ENCODE measurements at places on chromosomes 11 and 22.
A peak's percentile ranks its signal among the peaks of the same experiment; 100 is the strongest.

DNA sequence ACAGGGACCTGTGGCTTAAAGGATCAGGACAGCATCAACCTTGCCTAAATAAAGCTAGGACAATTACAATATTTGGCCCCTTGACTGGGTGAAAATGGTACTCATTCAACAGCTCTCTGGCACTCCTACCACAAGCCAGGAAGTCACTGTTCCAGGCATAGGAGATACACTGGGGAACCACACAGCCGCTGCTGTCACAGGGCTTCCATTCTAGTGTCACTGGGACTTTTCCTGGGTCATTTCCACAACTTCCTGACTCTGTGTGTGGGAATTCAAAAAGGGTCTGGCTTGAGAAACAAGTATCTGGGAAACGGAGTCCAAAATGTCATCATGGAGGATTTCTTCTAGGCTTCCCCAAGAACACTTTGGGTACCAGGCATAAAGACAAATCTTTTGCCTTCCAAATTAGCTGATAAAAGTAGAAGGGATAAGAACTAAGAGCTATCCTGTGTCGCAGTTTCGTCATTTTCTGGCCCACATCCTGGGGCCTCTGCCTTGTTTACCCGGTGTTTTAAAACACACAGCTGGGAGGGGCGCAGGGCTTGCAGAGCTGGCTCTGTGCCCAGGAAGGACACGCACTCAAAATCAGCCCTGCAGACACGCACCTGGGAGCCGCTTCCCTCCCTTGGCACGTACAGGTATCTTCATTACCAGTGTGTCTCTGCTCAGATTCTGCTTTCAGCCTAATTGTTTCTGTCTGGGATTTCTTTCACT is 38.0 kb downstream of the TMEM45B start:
- no peak for DNase-seq

- DNase-seq, result no peak
Observed at GRCh38 chr11:9247863-9248262, 17.3 kb downstream of the DENND5A start.

GRCh38 chr11:62889484-62890437 is 9.1 kb downstream of the SLC3A2 start:
- no peak for DNase-seq

- DNase-seq, result no peak
Observed at GRCh38 chr11:119739975-119740374, 11.0 kb upstream of the NECTIN1 start.

GRCh38 chr11:68946416-68947090 is 34.2 kb downstream of the MRGPRD start:
- DNase-seq, result no peak

DNA sequence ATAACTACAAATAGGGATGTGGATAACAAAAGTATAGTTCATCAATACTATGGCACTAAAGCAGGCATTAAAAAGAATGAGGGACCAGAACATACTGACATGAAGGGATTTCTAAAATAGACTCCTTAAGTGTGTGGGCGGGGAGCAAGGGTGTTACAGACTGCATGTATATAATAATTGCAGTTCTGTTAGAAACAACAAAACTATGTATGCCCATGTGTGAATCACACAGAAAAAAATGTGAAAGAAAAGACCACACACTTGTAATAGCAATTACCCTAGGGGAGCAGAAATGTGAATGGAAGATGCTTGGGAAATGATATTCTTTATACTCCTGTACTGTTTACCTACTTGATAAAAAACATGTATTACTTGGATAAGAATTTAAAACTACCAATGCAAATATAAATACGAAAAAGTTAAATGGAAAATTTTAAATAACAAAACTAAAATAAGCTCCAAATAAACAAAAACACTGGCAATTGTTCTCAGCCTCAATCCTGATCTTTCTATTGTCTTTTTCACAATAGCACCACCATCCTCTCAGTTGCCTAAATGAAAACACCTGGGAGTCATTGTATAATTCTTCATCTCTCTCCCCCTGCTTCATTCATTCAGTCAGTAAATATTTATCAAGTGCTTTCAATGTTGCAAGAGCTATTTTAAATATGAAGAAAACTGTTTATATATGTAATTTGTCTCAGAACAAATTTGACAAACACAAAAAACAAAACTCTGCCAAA is 129.8 kb downstream of the FCHSD2 start:
- no peak for DNase-seq

DNA sequence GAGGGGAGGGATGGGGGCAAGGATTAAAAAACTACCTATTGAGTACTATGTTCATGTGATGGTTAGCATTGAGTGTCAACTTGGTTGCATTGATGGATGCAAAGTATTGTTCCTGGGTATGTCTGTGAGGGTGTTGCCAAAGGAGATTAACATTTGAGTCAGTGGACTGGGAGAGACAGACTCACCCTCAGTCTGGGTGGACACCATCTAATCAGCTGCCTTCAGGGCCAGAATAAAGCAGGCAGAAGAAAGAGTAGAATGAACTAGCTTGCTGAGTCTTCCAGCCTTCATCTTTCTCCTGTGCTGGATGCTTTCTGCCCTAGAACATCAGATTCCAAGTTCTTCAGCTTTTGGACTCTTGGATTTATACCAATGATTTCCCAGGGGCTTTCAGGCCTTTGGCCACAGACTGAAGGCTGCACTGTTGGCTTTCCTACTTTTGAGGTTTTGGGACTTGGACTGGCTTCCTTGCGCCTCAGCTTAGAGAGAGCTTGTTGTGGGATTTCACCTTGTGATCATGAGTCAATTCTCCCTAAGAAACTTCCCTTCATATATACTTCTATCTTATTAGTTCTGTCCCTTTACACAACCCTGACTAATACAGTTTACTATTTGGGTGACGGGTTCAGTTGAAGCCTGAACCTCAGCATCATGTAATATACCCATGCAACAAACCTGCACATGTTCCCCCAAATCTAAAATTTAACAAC is 70.2 kb downstream of the MTNR1B start:
- DNase-seq, result no peak

- DNase-seq, result no peak
Observed at GRCh38 chr11:130916910-130917309, 631 bp upstream of the SNX19 start.

DNA sequence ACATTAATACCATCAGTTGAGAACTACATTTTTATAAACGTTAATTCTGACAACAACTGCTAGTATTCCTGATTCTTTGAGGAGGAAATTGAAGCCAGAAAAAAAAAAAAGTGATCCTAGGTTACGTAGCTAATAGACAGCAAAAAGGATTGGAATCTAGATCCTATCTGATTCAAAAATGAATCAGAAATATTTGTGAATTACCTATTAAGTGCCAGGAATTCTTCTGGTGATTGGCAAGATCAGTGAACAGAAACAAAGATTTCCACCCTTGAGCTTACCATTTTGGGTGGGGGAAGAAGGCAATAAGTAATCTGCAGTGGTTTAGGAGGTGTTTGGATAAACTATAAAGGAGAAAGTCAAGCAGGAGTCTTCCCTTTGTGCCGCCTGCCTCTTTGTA is 63.9 kb upstream of the LARGE1 start:
- DNase-seq, result no peak

GRCh38 chr22:18968011-18968749 is 32.1 kb upstream of the PRODH start:
- DNase-seq, result no peak

GRCh38 chr11:8531312-8531711 is 62.7 kb downstream of the STK33 start:
- no peak for DNase-seq

GRCh38 chr11:12483604-12484003 is 106.2 kb downstream of the PARVA start:
- DNase-seq, result no peak

DNA sequence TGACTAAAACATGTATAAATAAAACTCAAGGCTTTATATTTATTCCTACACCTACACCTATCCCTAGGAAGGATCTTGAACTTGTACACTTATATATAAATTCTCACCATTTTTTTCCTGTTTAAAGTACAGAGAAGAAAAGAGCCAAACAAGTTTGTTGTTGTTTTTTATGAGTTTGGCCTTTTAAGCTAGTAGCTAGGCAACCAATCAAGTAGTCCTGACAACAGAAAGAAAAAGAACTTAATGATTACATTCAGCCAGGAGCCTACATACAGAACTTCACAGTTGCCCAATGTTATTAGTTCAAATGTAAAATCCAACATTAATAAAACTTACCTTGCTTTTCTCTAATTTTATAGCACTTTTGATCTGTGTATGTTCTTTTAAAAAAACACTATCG is 316.2 kb downstream of the SOX6 start:
- DNase-seq, result no peak

DNA sequence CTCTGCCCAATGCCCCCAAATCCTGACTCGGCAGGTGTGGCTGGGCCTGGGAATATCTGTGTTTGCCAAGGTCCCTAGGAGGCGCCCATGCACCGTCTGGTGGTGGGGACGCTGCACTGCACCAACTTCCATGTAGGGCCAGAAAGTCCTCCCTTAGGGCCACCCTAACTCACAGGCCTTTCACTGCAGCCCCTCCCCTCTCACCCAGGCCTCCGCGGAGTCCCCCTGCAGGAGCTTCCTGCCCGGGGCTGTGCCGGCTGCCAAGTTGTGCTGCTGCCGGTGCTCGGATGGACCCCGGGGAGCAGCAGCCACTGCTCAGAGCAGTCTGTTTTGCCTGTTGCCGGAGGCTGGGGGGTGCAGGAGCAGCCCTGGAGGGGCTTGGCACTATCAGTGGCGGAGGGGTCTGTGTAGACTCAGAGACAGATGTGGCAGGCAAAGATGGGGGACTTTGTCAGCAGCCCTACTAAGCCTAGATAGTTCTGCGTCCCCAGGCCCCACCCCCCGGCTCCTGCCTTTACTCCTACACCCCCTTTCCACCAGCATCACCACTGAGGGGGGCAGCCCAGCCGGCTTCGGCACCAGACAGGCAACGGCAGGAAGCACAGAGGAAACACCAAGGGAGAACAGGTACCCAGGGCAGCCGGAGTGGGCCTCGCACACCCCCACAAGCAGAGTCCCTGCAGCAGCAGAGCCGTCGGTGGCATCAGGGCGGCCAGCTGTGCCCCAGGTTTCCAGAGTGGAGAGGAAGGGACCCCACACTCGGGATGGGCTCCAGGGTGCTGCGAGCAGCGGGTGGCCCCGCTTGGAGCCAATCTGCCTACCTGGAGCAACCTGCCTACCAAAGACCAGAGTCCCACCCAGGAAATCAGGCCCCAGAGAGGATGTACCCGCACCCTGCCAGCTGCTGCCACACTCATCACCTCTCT is 124.3 kb downstream of the TRIM29 start:
- DNase-seq, result no peak

GRCh38 chr11:28110108-28110820 is 2.1 kb downstream of the METTL15 start:
- peak; percentile 53 for DNase-seq

DNA sequence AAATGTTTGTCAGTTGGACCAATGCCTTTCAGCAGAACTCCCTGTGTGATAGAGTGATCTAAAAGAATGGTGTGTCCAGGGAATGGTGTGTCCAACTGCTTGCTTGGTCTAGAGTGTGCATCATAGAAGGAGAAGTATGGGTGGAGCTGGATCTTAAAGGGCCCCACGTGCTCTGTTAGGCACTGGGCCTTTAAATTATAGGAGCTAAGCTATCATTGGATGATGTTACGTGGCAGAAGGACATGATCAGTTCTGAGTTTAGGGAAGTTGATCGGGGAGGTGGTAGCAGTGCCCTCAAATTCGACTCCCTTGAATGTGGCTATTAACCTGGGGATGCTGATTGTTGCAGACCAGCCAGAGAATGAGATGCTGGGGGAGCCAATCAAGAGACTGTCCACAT is 16.4 kb downstream of the STX3 start:
- DNase-seq, result no peak

- DNase-seq, result no peak
Observed at GRCh38 chr11:61713906-61714305, 33.7 kb downstream of the DAGLA start.

DNA sequence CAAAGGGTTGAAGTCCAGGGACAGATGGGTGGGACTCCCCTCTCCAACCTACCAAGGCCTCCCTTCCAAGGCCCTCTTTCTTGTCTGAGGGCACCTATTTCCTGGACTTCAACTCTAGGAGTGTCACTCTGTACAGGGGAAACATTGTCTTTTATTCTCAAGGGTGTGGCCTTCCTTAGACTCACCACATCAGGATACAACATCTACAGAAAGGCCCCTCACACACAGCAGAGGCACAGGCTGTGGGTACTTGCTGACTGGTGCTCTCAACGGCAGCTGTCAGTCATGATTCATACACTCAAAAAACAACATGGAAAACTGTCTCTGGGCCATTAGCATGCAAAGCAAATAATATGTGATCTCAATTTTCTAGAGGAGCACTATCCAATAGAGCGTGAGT is 78.0 kb downstream of the RCN1 start:
- DNase-seq, result no peak

DNA sequence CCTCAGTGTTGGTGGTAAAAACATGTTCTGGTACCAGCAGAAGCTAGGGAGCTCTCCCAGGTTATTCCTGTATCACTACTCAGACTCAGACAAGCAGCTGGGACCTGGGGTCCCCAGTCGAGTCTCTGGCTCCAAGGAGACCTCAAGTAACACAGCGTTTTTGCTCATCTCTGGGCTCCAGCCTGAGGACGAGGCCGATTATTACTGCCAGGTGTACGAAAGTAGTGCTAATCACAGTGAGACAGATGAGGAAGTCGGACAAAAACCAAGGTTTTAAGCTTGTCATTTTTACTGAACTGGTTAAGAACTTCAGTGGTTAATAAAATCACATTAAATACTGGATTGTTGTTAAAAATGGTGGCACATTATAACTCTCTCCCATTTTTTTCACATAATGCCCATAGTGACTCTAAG is 42.6 kb upstream of the VPREB1 start:
- DNase-seq, result no peak

- no peak for DNase-seq
Observed at GRCh38 chr11:134560566-134561330, 148.7 kb upstream of the B3GAT1 start.

- peak; percentile 75 for DNase-seq
Observed at GRCh38 chr22:19122143-19122751, at the start of gene DGCR2. DGCR2 (minus strand) TSS chr22:19122412; CDS start chr22:19122206, 206 bp downstream.

Data from GM12864 (cell line).